ENCODE measurements at places on chromosomes 11 and 22. TPM values are rescaled to one million over a fixed set of nuclear protein-coding genes. Genes with fewer than 3 reads are reported as not detected.

DNA sequence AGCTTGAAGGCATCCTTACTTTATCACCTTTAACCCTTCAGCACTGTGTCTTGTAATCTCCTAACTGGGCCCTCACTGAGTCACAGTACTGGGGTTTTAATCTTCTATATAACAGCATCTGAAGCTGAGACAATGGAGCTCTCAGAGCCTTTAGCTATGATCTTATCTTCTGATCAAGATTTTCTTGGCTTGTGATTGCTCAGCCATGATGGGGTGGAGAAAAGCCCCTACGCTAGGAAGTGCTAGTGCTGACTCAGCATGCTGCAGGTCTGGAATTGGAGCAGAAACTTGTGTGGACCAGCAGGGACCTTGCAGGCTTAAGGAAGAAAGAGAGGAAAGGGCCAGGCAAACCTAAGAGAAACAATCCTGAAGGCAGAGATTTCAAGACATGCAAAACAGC lies 71.7 kb upstream of the EED start:
- no peak for DNase-seq

IFITM10 gene
- 0.10 TPM for polyA plus RNA-seq

DNA sequence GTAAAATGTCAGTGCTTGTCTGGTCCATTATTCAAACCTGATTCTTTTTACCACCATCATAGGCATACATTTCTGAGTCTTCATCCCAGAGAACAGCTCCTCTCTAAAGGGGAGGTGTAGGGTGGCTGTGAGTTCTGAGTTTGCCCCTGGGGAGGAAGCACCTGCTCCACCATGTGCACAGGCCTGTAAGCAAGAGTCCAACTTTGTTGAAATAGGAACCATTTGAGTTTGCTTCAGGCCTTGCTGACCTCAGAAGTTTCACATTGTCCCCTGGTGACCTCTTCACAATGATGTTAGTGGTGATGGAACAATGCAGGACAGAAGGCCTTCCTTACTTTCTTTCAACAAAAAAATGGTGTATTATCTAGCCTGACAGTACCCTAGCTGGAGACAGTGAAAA lies 54.6 kb upstream of the TOP3B start:
- no peak for DNase-seq

DNA sequence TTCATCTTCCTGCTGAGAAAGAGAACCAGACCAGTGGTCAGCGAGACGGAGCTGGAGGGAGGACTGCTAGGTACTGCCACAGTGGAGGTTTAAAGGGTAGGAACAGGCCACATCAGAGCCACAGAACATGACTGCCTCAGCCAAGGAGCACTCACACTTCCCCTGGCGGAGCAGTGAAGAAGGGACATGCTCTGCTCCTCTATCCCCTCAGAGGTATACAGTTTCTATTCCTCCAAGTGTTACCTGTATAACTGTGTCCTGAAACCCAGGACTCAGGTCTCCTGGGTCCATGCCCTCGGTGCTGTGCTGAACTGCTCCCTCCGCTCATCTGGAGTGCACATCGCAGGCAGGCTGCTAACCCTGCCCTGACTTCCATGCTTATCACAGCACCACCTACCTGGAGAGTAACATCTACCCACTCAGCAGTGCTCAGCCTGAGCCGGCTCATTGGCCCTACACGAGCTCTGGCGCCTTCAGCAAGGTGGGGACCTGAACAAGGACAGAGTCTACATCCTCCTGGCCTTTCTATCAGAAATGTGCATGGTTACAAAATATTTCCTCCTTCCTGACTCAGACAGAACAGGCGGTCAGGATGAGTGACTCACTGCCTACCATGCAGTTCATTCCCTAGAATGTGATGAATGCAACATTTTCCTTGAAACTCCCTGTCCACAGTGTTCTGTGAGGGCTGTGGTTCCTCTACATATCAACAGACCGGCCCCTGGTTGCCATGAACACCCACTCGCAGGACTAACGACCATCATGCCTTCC lies 52.9 kb downstream of the C11orf58 start:
- DNase-seq = no peak

- no peak for DNase-seq
These were observed 14.3 kb downstream of the NRIP3 start for GRCh38 chr11:8989453-8989852.

DNA sequence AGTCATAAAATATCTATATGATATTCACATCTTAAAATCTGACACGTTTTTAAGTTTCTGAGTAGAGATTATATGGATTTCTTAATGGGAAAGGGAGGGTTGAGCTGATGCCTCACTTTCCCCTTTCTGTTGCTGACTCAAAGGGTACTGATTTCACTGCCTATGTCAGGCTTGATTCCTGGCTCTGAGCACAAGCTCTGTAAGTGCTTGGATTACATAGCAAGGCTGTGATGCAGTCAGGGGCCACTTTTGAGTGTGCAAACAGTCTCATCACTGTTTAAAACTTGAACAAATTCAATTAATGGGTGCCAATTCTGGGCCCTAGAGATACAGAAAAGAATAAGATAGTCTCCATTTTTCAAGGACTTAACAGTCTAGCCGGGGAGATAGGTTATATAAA lies 14.4 kb downstream of the ATXN10 start:
- DNase-seq = no peak

DNA sequence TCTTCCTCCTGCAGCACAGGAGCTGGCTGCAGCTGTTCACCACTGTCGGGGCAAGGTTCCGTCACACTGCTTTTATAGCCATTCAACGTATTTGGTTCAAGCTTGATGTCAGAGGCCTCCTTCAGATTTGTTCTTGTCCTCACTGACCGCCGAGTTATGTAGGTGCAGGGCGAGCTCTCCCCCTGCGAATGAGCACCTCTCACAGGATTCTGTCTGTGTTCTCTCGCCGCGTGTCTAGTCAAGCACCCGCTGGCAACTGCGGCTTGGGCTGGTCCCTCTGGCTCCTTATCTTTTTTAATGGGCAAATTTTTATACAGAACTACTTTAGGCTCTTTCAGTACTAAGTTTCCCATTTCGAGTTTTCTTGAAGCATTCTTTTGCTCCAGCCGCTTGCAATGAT lies 37.4 kb upstream of the CHKA start:
- no peak for DNase-seq

LRRC51 gene
- polyA plus RNA-seq = 26.2 TPM

GRCh38 chr11:34836958-34837856 lies 79.0 kb downstream of the APIP start:
- DNase-seq = no peak

SMIM35 gene
- 0.08 TPM for polyA plus RNA-seq

DNA sequence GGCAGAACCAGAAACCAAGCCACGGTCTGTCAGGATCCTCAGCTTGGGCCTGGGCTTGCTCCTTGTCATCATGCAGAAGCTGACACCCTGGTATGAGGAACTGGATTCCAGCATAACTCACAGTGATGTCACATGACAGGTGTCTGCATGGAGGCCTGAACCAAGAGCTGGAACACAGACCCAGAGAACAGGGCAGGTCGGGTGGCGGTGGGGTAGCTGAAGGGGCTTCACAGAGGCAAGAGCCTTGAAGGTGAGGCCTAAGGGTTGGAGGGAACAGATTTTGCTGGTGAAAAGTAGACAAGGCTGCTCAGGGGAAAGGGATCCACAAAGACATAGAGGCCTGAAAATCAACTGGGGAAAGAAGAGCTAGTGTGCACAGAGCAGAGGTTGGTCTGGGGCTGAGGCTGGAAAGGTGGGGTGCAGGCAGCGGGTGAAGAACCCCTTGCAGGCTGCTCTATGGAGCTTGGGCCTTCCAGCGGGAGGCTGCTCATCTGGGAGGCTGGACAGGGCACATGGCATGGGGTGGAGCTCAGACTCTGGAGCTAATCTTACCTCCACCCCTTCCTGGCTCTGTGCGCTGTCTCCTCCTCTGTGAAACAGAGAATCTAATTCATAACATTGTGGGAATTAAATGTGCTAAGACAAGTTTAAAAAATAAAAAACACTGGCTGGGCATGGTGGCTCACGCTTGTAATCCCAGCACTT lies 18.4 kb upstream of the RPS3 start:
- no peak for DNase-seq

- DNase-seq = no peak
These were observed 39.8 kb upstream of the TEF start for GRCh38 chr22:41341990-41342389.

DNA sequence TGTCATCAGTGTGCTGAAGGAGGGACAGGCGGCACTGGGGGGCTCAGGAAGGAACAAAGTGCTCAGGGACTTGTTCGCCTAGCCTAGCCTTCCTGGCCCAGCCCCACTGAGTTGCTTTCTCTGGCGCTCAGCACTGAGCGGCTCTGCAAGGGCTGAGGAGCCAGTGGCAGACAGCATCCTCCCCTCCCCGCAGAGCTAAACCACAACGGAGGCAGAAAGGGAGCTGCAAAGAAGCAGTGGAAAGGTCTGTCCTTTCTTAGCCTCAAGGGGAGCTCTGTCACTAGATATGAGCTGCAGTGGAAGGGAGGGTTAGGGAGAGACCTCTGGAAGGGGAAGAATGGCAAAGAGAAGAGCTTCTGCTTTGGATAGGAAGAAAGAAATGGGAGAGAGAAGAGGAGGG lies 89.7 kb upstream of the PHOX2A start:
- DNase-seq = no peak

MMP10 gene
- 0.11 TPM for polyA plus RNA-seq

DNA sequence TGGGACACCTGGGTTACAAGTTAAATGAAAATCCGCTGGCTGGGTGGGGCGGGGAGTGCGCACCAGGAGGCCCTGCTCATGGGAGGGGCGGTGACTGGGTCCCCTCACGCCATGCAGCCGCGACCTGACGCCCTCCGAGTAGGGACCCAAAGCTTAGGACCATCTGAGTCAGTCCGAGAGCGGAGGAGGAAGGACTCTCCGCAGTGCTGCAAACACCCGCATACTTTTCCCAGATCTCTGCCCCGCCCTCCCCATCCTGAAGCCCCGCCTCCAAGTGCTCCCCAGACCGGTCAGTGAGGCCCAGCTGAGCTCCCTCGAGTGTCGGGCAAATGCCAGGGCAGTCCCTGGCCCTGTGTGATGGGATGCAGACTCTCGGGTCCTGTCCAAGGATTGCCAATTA lies 6.6 kb upstream of the FLI1 start:
- no peak for DNase-seq

GRCh38 chr11:17594686-17595192 lies 47.7 kb downstream of the OTOG start:
- DNase-seq = no peak

GRCh38 chr11:9351321-9351881 lies 33.1 kb upstream of the IPO7 start:
- DNase-seq = no peak

DNA sequence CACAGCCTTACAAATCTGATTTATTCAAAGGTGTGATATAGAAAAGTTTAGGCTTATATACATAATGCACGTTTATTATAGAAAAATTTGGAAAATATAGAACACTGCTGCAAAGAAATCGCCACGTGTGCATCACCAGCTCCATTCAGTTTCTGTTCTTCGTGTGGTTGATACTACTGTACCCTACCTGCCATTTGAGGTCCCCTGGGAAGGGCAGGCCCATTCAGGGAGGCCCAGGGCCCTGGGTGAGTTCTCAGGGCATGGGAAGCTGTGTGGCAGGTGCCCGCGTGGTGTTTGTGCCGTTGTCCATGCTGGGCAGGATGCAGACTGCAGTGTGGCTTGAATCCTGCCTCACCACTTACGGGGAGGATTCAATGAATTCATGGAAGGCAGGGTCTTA lies 60.8 kb downstream of the TBC1D22A start:
- DNase-seq = no peak

OR5A1 gene
- not detected for polyA plus RNA-seq

DNA sequence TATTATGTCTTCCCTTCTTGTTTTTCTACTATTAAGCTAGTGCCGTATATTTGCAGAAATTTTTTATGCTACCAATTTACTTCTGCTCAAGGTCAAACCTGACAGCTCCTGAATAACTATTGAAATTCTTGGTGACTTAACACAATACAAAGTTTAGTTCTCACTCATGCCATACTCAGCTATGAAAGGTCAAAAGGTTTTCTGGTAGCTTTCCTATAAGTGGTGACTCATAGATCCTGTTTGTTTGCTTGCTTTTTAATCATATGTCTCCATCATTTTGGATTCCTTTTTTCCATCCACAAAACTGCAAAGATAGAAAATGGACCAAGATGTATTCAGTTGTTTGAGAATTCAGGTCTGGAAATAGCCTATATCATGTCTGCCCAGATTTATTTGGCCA lies 855.8 kb upstream of the LRRC4C start:
- DNase-seq = no peak

GRCh38 chr11:68289456-68289855 lies 17.7 kb upstream of the C11orf24 start:
- DNase-seq = no peak

P2RX6 gene
- 1.5 TPM for polyA plus RNA-seq

DNA sequence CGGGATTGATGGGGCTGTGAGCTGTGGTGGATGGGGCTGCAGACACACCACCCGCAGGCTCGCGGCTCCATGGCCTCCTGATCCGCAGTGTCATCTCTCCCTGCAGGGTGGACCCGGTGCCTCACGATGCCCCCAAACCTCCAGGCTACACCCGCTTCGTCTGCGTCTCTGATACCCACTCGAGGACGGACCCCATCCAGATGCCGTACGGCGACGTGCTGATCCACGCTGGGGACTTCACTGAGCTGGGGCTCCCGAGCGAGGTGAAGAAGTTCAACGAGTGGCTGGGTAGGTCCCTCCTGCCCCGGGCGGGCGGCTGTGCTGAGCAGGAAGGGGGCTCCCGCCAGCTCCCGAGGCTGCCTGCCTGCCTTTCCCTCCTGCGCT lies 23.1 kb downstream of the MPPED1 start:
- no peak for DNase-seq

OR5B12 gene
- not detected for polyA plus RNA-seq

DNA sequence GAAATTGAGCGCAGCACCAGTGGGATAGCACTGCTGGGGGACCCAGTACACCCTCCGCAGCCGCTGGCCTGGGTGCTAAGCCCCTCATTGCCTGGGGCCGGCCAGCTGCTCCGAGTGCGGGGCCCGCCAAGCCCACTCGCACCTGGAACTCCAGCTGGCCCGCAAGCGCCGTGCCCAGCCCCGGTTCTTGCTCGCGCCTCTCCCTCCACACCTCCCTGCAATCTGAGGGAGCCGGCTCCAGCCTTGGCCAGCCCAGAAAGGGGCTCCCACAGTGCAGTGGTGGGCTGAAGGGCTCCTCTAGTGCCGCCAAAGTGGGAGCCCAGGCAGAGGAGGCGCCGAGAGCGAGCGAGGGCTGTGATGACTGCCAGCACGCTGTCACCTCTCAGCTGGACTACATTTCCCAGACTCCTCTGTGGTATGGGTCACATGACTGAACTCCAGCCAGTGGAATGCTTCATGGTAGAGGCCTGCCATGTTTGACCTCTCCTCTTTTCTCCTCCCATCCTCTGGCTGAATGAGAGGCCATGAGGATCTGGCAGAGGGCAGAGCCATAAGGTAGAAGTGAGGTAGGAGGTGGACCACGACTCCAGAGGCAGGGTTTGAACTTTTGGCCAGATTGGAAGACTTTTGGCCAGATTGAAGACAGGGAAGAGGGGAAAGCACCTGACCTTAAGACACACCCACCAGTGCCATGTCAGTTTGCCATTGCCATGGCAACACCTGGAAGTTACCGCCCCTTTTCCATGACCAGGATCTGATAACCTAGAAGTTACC lies 6.2 kb downstream of the MRGPRD start:
- no peak for DNase-seq

FZD4 gene
- 70.8 TPM for polyA plus RNA-seq

POU2AF3 gene
- polyA plus RNA-seq = 9.2 TPM
